AG08396 (cell line): ENCODE measurements at places on chromosomes 12 and 14.

DNA sequence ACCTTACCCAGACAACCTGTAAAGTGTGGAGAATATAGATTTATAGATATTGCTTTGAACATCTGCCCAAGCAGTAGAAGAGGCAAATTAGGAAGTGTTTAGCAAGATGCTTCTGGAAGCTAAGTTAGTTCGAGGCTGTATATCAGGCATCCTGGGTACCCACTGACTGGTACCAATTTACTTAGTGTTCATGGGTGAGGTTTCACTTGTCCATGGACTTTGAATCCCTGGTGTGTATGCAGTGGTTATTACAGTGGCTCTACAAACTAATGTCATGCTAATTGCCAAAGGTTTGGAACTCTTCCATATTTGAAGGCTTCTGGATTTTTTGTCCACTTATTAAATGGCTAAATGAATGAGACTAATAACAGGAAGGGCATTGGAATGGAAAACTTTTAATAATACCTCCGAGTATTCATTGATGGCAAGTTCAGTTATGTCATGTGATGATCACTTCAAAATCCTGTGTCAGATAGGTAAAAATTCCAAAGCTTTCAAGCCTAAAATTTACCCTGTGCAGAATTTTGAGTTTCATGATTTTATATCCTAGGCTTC is at the start of gene OR4E2:
TSS of gene OR4E2 (plus strand) at position 505 of the 555 bp plus-strand sequence. CDS start 11,248 bp downstream, outside the sequence.
- DNase-seq, result no peak

GRCh38 chr12:47894068-47894467 is 10.7 kb downstream of the VDR start:
- DNase-seq, result no peak

- DNase-seq, result no peak
Observed at GRCh38 chr12:62802321-62802720, 132.6 kb downstream of the PPM1H start.

- no peak for DNase-seq
Observed at GRCh38 chr14:80608563-80608962, 333.0 kb downstream of the CEP128 start.

GRCh38 chr14:75875958-75876357 is 105.8 kb downstream of the TGFB3 start:
- no peak for DNase-seq

- DNase-seq, result no peak
Observed at GRCh38 chr12:46590991-46591703, 218.6 kb upstream of the SLC38A2 start.

- no peak for DNase-seq
Observed at GRCh38 chr14:58291646-58292045, 6.7 kb upstream of the ARID4A start.

DNA sequence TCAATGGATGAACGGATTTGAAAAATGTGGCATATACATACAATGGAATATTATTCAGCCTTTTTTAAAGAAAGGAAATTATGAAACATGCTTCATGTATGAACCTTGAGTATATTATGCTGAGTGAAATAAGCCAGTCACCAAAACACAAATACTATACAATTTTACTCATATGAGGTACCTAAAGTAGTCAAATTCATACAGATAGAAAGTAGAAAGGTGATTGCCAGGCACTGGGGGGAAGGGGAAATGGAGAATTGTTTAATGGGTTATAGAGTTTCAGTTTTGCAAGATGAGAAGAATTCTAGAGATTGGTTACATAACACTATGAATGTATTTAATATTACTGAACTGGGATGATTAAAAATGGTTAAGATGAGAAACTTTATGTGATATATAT is 171.4 kb downstream of the TMTC3 start:
- DNase-seq, result no peak
